ENCODE measurements at places on chromosomes 12 and 14.

DNA sequence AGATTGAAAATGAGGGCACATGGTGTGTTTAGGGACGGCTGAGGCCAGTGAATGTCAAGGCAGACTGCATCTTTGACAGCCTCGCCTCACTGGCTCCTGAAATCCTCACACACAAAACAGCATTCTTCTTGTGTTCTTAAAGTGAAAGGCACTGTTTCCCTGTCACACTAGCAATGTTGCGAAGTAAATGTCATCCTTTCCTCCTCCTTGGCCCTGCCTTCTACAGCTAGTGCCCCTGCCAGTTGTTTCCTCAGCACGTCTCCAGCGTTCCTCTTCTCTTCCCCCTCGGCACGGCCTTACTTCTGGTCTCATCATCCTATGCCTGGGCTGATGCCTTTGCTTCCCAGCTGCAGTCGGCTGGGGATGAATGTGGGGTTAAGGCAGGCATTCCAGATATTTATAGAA lies 129.4 kb upstream of the DNM1L start:
- peak; percentile 78 for DNase-seq

DNA sequence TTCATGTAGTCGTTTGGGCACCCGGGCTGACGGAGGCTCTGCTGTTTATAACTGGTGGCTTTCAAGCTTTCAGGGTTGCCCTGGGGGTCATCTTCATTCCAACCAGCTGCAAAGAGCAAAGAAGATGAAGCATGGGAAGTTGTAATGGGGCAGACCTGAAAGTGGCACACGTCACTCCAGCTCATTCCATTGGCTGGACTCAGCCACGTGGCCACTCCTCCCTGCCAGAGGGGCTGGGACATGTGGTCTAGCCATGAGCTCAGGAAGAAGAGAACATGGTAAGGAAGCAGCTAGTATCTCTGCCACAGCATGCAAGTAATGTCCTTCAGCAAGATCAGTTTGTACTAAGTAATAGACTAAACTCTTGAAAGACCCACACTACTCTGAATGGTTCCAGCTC lies 51.7 kb upstream of the FERMT2 start:
- DNase-seq, result peak; percentile 12

DNA sequence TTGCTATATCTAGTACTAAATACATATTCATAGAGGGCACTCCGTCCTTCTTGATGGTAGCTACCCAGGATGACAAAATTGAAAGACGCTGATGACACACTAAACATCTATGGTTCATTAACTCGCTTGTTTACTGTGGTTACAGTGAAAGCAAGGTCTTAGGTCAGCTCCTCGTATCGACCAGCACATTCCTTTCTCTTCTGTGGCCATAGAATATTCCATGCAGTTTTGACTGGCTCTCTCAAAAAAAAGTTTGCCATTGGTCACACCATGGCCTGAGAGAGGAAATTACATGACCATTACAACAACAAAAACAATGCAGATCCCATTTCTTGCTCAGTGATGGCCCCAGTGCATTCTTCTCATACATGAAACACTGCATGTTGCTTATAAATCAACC lies 411.4 kb upstream of the SOX5 start:
- DNase-seq, result no peak

DNA sequence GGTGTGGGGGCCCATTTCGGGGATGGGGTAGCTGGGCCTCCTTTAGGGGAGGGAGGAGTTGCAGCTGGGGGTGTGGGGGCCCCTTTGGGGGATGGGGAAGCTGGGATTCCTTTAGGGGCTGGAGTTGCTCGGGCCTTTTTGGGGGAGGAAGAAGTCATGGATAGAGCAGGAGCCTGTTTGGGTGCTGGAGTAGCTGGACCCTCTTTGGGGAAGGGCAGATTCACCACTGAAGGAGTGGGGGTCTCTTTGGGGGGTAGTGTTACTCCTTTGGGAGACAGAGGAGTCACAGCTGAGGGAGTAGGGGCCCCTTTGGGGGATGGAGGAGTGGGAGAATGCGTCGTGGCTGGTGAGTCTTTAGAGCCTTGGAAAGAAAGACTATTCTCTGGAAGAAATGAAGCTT lies 6.5 kb downstream of the NACA start:
- no peak for DNase-seq

- DNase-seq, result peak; percentile 42
These were observed 160.2 kb downstream of the DAD1 start for GRCh38 chr14:22428700-22429291.

GRCh38 chr14:59788176-59788575 lies 82.4 kb downstream of the RTN1 start:
- no peak for DNase-seq

GRCh38 chr14:62168564-62169155 lies 406.4 kb downstream of the SNAPC1 start:
- DNase-seq, result no peak

GRCh38 chr14:47365233-47365632 lies 310.2 kb downstream of the MDGA2 start:
- DNase-seq, result no peak

DNA sequence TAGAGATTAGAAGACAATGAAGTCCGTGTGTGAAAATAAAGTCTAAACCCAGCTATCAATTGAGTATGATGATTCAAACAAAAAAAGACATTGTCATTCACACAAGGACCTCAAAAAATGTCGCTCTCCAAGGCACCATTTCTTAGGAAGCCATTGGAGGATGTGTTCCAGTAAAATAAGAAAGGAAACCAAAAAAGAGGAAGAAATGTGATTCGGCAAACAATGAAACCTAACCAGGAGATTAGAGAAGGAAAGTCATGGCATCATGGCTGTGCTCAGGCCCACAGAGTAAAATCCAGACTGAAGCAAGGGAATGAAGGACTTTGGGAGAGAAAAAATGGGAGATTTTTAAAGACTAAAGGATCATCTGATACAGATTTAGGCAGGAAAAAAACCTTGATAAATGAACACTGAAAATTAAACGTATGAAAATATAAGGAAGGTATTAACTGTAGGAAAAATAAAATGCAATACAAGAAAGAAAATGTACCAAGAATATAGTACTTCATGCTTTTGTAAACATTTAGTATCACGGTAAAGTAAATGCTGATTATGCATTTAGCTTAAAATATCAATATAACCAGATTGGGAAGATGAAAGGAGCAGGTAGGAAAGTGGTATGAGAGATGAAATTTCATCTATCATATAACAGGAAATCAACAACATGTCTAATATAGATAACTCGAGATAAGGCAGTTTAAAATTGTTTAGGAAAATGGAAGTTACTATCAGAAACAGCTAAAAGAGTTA lies 38.2 kb upstream of the MTHFD1 start:
- no peak for DNase-seq

GRCh38 chr12:119715268-119715620 lies 47.3 kb downstream of the PRKAB1 start:
- peak; percentile 22 for DNase-seq

- DNase-seq, result peak; percentile 40
These were observed 136.4 kb upstream of the USP15 start for GRCh38 chr12:62123721-62124203.

GRCh38 chr12:125614058-125614457 lies 548.8 kb downstream of the AACS start:
- no peak for DNase-seq

DNA sequence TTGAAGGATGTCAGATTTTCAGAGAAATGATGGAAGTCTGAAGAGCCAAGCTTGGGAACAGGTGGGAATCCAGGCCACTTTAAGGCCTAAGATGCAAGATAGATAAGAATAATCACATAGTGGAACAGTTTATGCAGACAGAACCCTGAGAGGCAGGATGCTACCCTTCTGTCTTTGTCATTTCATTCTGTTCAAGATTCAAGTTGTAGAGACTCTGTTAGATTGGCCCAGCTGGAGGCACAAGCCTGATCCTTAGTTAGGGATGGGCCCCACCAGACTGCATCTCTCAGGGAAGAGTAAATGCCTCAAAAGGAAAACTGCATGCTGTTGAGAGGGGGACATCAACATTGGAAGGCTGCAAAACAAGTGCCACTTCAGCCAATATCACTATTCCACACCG lies 287.0 kb downstream of the PCNX1 start:
- no peak for DNase-seq

DNA sequence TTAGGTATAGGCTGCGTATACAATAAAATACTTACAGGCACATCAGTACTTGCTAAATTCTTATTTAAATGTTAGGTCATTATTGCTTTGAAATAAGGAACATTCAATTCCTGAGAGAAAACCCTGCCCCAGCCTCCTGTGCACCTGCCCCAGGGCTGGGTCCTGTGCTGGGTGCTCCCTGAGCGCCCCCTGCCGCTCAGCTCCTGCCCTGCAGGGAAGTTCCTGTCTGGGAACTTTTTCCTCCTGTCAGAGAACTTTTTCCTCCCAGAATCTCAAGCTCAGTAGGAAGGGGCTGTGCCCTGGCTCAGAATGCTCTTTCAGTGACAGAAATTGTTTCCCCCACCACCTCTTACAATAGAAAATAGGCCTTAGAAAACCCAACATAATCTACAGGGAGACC lies 751.1 kb downstream of the TMEM121 start:
- no peak for DNase-seq

DNA sequence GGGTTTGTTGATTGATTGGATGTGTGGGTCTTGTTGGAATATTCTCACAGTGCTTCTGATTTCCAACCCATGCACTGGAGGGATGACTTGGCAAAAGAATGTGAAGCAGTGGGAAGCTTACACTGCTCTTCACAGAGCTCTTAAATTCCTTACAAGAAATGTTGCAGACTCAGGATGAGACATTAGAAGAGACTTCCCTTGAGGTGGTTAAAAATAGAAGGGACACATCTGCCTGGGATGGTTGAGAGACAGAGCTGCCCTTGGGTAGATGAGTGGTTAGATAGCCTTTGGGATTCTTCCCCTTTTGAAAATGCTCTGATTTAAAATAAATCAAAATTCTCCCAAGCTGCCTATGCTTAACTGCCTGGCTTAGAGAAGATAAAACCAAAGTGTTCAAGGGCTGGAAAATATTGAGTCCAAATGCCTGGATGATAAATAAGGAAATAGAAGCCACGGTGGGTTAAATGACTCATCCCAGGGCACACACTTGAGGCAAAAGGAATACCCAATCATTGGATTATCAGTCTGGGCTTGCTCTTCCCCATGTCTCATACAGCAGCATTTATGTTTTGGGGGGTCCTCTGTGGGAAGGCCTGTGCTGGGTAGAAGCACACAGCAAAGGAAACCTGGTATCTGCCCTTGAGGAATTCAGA lies 264.3 kb downstream of the AKAP6 start:
- peak; percentile 95 for DNase-seq

- DNase-seq, result no peak
These were observed 194.5 kb upstream of the CNOT2 start for GRCh38 chr12:70048521-70049250.

DNA sequence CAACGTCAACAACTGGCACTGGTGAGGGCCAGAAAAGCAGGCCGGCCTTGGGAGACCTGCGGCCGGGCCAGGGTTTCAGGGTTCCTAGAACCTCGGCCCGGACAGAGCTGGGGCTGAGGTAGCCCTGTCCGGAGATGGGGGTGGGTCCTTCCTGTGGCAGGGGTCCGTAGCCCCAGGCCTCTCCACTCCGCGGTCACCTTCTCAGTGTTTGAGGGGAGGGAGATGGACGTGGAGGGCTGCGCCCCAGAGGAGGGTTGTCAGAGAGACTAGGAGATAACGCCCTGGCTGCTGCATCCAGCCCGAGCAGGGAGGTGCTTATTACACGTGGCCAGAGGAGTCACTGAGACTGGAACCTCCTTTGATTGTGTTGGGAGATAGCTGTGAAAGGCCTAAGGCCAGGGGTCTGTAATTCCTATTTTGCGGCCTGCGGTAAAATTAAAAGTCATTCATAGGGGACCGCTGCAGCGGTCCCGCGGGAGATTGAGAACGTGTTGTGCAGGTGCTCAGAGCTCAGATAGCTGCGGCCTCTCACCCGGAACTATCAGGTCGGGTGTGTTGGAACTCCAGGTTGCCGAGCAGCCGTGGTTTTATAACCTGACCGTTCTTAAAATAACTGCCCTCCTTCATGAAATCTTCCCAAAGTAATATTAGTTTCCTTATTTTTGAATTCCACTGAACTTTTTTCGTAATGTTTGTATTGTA lies 507 bp downstream of the AHSA1 start:
- peak; percentile 11 for DNase-seq

- DNase-seq, result peak; percentile 67
These were observed 2.6 kb upstream of the TAMALIN start for GRCh38 chr12:52004042-52004648.

DNA sequence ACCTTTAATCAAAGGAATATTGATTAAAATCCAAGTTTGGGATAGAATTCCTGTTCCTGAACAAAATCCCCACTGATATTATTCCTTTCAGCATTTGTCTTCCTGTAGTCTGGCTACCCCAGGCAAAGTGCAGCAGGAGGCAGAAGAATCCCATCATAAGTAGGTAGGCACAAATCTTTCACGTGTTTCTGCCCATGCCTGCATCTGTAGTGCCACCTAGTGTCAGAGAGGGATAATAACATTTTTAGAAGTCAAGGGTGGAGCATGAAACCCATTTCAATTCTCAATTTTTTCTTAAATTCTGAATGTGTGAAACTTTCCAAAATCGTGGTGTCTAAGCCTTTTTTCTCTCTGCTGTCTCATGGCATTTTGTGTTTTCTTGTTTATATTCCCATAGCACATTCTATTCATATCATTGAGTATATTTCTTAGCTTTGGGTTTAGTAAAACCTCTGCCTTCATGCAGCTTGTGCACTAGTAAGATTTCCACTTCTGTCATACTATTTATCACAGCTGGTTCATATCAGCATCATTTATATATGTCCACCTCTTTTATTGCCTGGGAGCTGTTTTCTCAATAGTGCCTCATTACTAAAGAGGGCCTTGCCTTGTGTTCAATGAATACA lies 47.8 kb upstream of the RERG start:
- peak; percentile 67 for DNase-seq

GRCh38 chr14:100467046-100467750 lies 120.0 kb downstream of the BEGAIN start:
- DNase-seq, result no peak

DNA sequence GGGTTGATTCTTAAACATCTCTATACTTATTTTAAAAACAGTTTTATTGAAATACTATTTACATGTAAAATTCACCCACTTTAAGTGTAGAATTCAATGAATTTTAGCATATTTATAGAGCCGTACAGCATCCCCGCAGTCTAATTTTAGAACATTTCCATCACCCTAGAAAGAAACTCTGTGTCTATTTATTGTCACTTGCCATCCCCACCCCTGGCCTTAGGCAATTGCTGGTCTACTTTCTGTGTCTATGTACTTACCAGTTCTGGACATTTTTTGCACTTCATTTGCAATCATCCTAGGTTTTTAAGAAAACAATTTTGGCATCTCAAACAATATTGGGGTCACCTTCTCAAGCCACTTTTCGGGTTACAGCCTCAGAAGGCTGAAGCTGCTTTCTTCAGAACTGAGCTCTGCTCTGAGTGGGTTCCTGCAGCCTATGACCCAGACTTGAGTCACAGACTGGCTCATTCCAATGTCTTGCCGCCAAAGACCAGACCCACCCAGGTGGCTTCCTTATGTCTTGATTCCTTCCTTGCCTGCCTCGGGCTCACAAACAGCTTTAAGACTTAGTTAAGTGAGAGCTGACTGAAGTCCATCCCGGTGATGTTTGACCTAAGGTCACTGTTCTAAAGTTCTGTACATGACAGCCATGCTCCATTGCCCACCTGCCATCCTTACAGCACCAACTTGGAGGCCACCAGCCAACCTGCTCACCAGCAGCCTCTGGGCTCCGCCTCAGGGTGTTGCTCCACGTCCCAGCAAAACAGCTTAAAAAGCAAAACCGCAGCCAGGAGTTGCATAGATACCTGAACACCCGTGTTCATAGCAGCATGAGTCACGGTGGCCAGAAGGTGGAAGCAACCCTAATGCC lies 131.5 kb downstream of the CHST11 start:
- DNase-seq, result peak; percentile 84
